ENCODE measurements at places on chromosomes 16 and 17.

GRCh38 chr16:26161461-26162180 lies 469.9 kb downstream of the HS3ST4 start:
- no peak for DNase-seq

GRCh38 chr16:59907611-59908010 lies 1173.5 kb upstream of the GOT2 start:
- DNase-seq: no peak

DNA sequence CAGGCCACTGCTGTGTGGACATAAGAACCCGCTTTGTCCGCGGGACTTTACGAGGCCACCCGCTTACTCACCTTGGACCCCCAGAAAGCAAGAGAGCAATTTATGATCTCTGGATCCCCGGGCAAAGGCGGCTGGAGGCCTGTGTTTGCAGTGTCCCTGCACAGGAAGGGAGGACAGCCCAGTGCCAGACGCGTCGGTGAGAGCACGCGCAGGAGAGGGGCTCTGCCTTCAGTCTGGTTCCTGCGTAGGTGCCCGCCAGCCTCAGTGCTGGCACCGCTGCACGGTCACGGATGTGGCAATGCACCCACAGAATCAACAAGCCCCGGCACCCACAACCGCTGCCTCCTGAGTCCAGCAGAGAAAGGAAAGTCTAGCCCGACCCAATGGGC lies 248.4 kb downstream of the C16orf95 start:
- no peak for DNase-seq

DNA sequence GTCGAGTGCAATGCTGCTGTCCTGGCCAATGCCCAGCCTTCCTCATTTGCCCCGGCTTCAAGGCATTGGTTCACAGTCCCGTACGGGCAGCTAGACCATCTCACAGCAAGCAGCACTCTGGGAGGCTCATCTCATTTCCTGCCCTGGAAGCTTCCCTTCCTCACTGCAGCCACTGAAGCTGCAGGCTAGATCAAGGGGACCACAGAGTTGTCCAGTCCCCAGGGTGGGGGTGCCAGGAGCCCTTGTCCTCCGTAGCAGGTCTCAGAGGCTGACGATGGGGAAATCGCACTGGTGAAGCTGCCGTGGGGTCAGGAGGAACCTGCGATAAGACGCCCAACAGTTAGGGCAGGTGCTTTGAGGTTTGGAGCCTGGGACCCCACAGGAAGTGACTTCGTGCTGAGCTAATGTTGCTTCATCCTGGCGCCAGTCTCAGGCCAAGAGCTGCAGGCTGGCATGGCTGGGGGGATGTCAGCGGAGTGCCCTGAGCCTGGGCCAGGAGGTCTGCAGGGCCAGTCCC lies at the start of gene SPNS3:
Gene SPNS3 (plus strand): TSS at position 426 of the 517 bp plus-strand sequence. CDS start 28 bp downstream, at position 454.
- DNase-seq: no peak

GRCh38 chr17:13031718-13032350 lies 14.0 kb upstream of the ELAC2 start:
- DNase-seq: no peak

All from breast epithelium (tissue), 4 donors.